ENCODE measurements at places on chromosomes 2 and 18.

DNA sequence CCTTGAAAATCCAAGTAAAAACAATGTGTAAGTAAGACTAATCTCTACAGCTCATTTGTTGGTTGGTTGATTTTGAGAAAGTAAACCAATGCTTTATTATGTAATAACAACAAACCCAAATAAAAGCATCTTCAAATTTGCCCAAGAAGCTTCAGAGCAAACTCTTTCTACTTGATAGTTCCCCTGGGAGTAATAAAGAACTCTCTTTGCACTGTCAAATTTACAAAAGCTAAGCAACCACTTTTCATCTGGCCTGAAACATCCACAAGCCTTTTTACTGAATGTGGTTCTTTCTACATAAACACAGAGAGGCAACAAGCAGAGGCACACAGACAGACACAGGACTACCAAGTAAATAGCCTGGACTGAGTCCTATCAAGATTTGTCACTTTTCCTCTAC lies 28.8 kb upstream of the CACNB4 start:
- DNase-seq, result no peak

DNA sequence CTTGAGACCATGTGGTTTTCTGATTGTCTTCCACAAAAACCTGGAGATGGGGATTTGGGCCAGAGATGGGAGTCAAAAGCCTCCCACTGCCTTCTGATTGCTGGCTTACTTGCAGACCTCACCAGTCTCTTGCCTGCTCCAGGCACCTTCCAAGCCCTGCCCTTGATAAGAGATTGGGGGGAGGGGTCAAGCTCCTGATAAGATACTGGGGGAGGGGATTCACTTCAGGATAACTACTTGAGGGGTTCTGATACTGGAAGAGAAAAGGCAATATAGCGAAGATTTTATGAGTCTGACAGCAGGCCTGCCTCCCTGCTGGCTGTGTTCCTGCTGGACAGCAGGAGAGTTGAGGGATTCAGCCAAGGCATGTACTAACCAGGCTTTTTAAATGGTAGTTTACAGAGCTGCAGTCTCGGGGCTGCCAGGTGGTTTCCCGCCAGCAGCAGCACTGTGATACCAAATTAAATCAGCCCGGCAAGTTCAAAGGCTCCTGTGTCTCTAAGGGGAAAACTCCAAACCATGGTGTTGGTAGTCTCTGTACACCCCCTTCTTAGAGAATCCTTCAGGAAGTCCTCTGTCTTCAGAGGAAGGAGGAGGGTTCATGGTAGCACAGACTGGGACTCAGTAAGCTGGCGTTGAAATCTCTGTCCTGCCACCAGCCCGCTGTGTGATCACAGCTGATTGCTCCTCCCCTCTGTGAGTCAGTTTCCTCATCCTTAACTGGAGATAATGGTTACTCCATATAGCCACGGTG lies 58.3 kb downstream of the FBXO36 start:
- DNase-seq, result peak; percentile 63

GRCh38 chr2:222228054-222228453 lies 70.7 kb downstream of the PAX3 start:
- no peak for DNase-seq

GRCh38 chr2:9086465-9086864 lies 83.0 kb upstream of the MBOAT2 start:
- no peak for DNase-seq

DNA sequence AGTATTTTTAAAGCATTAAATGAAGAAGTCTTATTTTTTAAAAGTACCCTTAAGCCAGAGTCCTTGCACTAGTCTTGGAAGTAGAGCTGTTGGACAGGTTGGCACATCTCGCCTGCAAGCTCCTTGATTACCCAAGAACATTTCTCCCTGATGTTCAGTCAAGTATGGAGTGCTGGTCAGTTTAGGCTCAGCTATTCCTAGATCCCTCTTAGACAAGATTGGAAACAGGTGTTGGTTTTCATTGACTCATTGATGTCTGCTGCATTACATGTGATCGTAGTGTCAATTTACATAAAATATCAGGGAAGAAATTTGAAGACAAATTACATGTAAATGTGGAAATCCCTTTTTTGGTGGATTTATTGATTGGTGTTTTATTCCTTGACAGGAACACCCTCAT lies 170.4 kb downstream of the ZNF407 start:
- DNase-seq, result no peak

DNA sequence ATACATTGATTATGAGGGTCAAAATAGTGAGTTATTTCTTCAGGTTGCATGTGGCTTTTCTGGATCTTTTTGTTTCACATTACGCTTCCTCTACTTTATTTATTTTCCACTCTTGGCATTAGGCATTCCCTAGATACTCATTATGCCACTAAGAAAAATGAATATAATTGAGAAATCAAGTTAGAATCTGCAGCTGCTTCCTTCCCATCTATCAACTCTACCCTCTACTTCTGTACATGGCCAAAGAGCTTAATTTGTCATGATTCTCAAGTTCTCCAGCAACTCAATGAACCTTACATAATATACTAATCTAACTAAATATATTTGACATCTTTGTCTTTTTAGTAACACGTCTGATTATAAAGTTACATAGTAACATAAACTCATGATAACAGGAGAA lies 598.1 kb upstream of the LRRTM4 start:
- no peak for DNase-seq

DNA sequence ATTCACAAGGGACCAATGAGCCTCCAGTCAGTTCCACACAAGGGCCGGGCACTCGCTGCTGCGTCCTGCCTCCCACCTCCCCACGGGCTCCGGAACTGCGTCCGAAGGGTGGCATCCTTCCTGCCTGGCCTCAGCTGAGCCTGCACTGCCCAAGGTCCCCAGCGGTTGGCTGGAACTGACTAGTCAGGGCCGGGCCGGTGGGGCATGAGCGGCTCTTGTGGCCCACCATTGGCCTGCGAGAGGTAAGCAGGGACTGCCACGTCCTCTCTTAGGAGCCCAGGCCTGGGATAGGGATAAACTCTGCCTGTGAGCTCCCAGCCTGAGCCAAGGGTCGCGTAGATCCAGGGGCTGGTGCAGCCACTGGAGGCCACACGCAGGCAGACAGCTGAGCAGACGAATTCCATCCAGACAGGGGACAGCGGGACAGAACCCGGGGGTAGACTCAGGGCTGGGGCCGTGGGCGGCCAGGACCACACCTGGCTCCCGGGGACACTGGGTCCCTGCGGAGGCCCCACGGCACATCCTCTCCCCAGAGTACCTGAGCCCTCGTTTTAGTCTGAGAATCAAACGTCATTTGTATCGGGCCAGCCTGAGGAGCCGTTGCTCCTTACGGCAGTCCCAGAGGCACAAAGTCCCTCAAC lies 148.4 kb downstream of the ZNF516 start:
- no peak for DNase-seq

DNA sequence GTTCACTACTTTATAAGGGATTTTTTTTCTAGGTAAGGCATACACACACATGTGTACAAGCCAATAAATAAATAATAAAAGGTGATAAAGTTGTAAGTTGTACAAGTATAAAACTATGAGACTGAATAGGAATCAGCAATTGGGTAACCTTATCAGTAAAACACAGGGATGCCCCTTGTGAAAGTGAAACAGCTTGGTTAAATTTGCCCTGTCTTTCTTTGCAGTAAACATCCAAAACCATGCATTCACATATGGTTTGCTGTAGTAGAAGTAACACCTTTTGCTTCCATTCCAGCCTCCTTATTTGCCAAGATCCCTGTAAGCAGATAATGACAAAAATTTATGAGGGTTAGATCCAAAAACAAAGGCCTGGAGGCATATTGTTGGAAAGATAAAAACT lies 44.3 kb upstream of the NEUROD1 start:
- no peak for DNase-seq

GRCh38 chr18:54217624-54218023 lies 6.8 kb downstream of the MBD2 start:
- no peak for DNase-seq

All from NCI-H2227 treated with DMSO at 0.1 percent for 48 hours (cell line).